ENCODE measurements at places on chromosomes 13 and 19. TPM values are rescaled to one million over a fixed set of nuclear protein-coding genes. Genes with fewer than 3 reads are reported as not detected.

GRCh38 chr13:52455677-52456041, 381 bp downstream of the CKAP2 start:
- DNase-seq = peak; percentile 52

The SYCN gene
- total RNA-seq = not detected

- DNase-seq = no peak
Measured at GRCh38 chr13:70170689-70171088, 62.4 kb upstream of the KLHL1 start.

DNA sequence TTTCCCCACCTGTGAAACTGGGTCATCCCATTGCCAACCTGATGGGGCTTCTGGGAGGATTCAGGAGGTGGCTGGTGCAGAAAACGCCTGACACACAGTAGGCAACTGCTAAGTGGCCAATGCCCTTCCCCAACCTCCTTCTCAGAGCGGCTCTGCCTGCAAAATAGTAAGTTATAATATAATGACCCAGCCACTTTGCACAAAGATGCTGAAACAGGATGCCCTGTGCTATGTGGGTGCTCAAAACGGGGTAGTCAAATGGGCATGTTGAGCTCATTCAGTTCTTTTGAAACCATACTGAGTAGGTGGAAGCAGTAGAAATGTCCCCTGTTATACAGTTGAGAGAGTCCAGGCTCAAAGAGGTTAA, 507 bp downstream of the MARCHF2 start:
- DNase-seq = no peak

GRCh38 chr13:41788552-41788951, 172.4 kb downstream of the VWA8 start:
- no peak for DNase-seq

GRCh38 chr19:18932216-18932841, 8.7 kb downstream of the HOMER3 start:
- DNase-seq = peak; percentile 27

- DNase-seq = no peak
Measured at GRCh38 chr13:96795670-96796069, 198.6 kb downstream of the OXGR1 start.

The LILRA1 gene
- total RNA-seq = not detected

- peak; percentile 34 for DNase-seq
Measured at GRCh38 chr19:964761-965694, 19.1 kb upstream of the WDR18 start.

The EHD2 gene
- total RNA-seq = 67.4 TPM

The HSPB6 gene
- 0.10 TPM for total RNA-seq

DNA sequence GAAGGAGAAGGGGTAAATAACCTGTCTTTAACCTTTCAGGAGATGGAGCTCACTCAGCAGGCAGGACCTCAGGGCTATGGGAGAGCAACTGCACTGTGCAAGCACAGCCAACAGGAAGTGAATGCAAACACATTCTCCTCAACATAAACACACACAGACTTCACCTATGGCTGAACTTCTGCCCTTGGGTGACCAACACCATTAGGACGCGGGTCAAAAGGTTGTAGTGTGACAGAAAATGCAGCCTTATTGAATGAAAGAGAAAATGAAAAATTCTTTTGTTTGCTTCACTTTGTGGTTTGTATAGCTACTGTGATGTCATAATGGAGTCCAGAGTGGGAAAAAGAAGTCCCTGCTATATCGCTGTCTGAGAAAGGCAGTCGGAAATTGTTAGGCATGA, 323.0 kb downstream of the NDFIP2 start:
- no peak for DNase-seq

GRCh38 chr13:95740979-95741320, 64.0 kb downstream of the DNAJC3 start:
- no peak for DNase-seq

DNA sequence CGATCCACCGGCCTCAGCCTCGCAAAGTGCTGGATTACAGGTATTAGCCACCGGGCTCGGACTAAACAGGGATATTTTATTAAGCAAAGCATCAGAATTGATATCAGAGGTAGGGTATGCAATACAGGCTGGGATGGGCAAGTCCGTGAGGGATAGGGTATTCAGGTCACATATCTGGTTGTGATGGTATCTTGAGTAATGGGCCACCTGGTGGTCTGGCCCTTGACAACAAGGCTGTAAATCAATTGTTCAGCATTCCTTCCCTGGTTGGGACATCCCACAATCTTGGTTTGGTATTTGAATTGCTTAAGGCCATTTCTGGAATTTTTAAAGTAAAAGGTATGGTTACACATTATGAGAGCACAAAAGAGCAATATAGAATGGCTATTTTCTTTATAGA, 1588.0 kb downstream of the SLITRK1 start:
- no peak for DNase-seq

DNA sequence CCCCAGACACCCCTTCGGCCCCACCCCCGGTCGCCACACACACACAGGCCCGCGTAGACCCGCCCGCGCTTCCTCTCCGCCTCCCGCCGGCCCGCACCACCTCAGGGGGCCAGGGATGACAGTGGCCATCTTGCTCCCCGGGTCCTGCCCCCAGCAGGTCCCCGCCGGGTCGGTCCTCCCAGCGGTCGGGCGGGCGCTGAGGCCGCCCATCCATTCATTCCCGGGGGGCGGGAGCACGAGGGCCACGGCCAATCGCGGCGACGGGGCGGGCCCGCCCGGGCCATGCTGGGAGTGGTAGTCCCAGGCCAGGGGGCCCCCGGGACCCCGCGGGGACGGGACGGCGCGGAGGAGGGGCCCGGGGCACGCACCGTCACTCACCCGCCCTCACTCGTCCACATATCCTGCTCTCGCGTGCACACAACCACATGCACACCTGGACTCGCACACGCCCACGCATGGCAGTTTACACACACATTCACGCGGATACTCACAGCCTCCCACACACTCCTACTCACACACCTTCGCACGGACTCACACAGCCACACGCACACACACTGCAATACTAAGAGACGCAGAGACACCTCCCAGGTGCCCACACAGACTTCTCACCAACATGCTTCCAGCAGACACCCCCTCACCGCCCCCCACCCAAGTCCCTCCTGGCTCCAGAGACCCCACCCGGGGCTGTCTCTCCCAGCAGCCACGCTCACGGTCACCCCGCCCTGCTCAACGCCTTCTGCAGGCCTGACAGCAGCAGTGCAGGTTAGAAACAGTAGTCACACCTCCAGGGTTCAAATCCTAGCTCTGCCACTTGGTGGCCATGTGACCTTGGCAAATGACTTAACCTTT, at the start of gene DPF1:
TSS of gene DPF1 (minus strand) at position 209 of the 849 bp plus-strand sequence. CDS start at position 129, 80 bp downstream.
- peak; percentile 81 for DNase-seq

The PGPEP1 gene
- 11.9 TPM for total RNA-seq

- no peak for DNase-seq
Measured at GRCh38 chr19:32367948-32368536, 22.6 kb downstream of the ZNF507 start.

The ZNF625 gene
- total RNA-seq = 7.9 TPM

The FGF21 gene
- total RNA-seq = not detected

GRCh38 chr13:51520524-51520923, 63.7 kb upstream of the WDFY2 start:
- peak; percentile 32 for DNase-seq

The ELSPBP1 gene
- not detected for total RNA-seq

The TMEM150B gene
- total RNA-seq = not detected

DNA sequence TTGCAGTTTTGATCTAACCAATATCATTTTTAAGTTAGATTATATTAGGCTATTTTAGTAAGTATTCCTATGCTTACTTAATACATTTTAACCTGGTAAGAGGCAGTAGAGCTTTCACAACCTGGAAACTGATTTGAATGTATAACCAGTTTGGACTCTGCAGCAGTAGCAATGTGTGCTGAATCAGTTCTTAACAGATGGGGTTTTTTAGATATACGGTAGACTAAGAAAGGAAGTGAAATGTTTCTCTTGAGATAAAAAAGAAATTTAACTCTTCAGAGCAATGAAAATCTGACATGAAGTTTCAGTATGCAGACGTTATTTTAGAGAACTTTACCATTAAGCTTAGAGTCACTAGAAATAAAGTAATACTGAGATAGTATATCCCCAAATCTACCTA, 2.7 kb downstream of the NBEA start:
- DNase-seq = no peak

DNA sequence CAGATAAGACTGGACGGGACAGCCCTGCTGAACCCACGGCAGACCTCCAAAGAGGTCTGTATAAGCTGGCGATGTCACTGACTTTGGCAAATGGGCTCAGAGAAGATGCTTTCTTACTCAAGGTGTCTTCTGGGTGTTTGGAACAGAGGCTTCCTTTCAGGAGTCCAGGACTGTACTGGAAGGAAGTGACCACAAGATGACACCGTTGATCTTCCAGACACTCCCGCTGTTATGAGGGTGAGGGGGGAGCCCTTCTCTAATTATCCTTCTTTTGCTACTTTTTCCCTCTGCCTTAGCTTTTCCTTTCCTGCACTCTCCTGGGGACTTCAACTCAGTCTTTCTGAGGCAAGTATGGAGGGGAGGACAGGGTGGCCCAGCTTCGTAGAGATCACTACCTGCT, 65.2 kb upstream of the ZNF599 start:
- DNase-seq = peak; percentile 35

The OR7E24 gene
- not detected for total RNA-seq

The C19orf81 gene
- total RNA-seq = not detected

DNA sequence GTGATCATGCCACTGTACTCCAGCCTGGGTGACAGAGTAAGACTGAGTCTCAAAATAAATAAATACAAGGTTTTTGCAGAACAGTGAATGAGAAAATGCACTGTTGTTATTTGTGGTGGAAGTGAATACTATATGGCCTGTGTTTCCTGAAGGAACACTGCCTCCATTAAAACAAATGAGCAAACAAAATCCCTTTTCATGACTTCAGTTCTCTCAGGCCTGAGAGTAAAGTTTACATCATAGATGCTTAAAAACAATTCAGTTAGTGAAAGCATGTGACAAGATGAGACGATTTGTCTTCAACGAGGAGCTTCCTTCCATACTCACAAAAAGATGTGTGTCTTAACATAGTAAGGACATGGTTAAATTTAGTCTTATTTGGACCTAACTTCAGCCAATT, 14.4 kb downstream of the SPINT2 start:
- DNase-seq = no peak

GRCh38 chr13:27619728-27620376, 477 bp downstream of the LNX2 start:
- peak; percentile 33 for DNase-seq

DNA sequence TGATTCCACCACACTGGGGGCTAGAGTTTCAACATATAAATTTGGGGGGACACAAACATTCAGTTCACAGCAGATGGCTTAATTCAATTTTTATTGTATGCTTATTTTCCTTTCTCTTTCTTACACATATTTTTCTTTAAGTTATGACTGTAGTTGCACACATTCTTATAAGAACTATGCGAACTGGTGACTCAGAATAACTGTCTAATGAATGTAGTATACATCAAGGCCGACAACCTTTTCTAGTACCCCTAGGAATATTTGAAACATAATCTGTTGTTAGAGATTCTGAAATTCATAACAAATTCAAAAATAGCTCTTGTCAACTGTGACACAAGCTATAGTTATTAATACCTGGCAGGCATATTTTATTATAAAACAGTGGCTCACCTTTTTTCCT, 695.6 kb downstream of the PCDH9 start:
- DNase-seq = no peak

The NHLRC3 gene
- 11.0 TPM for total RNA-seq

DNA sequence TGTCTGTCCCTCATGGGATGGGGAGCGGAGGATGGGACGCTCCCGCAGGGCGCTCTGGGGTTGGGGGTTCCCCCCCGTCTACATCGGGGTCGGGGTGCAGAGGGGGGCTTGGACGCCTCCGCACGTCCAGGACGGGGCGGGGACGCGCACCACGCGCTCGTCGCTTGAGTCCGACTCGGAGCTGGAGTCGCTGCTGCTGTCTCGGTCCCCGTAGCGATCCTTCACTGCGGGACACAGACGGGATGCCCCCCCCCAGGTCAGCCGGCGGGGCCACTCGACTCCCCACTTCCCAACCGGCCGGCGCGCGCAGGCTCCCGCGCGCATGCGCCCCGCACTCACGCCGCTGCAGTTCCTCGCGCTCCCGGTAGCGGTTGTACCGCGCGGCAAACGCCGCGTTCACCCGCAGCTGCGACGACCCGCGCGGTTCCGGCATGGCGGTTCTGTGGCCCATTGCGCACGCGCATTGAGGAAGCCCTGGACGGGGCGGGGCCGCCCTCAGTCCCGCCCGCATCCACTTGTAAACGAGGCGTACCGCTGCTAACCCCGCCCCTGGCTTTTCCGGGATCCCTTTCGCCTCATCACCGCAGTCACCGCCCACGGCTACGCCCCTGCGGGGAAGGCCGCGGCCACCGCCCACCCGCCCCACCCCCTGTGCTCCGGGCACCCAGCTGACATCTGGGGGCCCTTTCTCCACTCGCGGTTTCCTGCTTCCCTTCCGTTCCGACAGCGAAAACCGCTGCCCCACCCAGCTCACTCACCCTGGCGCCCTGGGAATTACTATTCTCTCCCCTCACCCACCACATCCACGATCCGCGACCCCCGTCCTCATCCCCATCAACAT, at the start of gene KRI1:
TSS of gene KRI1 (minus strand) at position 444 of the 841 bp plus-strand sequence. CDS start at position 433, 11 bp downstream.
- DNase-seq = peak; percentile 96

- no peak for DNase-seq
Measured at GRCh38 chr19:34461375-34462100, 20.0 kb upstream of the WTIP start.

DNA sequence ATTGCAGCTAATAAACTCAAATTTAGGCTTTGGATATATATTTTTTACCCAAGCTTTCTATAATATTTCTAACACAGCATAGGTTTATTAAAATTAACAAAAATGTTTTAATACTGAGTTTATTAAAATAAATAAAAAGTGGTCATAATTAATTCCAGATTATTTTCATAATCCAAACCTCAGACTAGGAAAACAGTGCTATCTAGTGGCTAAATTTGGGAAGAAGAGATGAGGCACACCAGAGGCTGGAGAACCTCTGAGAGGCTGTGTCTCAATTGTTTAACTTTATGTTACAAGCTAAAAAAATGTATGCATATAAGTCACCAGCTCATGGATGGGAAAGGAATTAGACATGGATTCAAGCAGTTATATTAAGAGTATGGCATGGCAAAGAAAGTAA, 392.5 kb downstream of the DIAPH3 start:
- DNase-seq = peak; percentile 7

GRCh38 chr19:38316477-38317067, 825 bp upstream of the YIF1B start:
- no peak for DNase-seq

GRCh38 chr19:44570603-44570983, 41.1 kb upstream of the CEACAM20 start:
- DNase-seq = no peak

- no peak for DNase-seq
Measured at GRCh38 chr13:70253834-70254233, 145.6 kb upstream of the KLHL1 start.

DNA sequence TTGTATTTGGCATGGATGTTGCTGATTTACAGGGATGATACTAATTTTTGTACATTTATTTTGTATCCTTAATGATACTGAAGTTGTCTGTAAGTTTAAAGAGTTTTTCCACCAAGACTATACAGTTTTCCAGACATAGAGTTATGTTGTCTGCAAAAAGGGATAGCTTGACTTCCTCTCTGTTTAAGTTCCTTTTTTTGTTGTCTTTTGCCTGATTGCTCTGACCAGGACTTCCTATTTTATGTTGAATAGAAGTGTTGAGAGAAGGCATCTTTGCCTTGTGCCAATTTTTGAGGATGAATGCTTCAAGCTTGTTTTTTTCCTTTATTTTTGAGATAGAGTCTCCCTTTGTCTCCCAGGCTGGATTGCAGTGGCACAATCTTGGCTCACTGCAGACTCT, 36.8 kb upstream of the ZNF681 start:
- no peak for DNase-seq

- DNase-seq = peak; percentile 50
Measured at GRCh38 chr13:31909864-31910551, 121.6 kb upstream of the FRY start.

- DNase-seq = no peak
Measured at GRCh38 chr19:9523885-9524474, 14.5 kb downstream of the ZNF426 start.

The LAIR1 gene
- not detected for total RNA-seq

Measured in RPMI7951 (cell line).